ENCODE measurements at places on chromosomes 2 and 18.

- no peak for DNase-seq
Measured at GRCh38 chr2:44941551-44942234, at the start of gene SIX3. SIX3 (plus strand) TSS chr2:44941702; CDS start chr2:44942105, 403 bp downstream.

DNA sequence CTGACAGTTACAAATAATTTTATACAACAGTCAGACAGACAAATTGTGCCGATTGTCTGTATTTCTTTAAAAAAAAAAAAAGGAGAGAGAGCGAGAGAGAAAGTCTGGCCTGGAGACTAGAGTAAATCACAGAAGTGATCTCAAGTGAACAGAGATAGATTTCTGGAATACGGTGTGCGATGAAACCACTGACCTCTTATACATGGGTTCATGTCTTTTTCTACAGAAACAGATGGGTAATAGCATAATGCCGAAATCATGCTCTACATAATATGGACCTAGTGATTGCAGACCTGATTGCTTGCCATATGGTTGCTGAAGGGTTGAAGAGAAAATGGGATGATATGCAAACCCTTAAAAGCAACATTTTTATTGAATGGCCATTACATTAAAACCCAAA lies 403.3 kb upstream of the FANCL start:
- DNase-seq, result no peak

GRCh38 chr2:64454386-64455332 lies 697 bp downstream of the LGALSL start:
- no peak for DNase-seq

- no peak for DNase-seq
Measured at GRCh38 chr2:65377556-65378192, 54.7 kb downstream of the SPRED2 start.

DNA sequence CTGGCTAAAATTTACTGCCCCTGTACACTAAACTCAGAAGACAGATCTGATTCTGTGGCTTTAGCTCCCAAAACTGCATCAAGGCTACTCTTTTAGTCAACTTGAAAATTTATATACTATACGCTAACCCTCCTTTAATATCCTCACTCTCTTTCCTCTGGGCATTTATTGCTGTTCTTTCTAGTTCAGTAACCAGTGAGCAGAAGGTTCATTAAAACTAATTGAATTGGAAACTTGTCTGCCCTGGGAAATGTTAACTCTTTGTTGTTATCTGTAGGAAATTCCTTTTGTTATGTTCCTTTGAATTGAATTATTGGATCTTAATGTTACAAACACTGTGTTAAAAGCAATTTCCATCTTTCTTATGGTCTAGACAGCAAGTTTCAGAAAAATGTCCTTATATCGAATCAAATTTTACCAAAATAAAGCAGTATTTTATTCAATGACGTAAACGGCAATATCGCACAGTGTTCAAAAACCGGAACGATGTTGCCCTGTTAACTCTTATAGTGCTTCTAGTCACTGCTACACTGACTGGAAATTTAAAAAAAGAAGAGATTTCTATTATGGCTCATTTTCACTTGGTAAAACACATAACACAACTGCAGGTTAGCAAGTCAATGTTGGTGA lies 168.3 kb downstream of the NR4A2 start:
- DNase-seq, result no peak

GRCh38 chr2:215845839-215846586 lies 167.3 kb downstream of the MREG start:
- no peak for DNase-seq

DNA sequence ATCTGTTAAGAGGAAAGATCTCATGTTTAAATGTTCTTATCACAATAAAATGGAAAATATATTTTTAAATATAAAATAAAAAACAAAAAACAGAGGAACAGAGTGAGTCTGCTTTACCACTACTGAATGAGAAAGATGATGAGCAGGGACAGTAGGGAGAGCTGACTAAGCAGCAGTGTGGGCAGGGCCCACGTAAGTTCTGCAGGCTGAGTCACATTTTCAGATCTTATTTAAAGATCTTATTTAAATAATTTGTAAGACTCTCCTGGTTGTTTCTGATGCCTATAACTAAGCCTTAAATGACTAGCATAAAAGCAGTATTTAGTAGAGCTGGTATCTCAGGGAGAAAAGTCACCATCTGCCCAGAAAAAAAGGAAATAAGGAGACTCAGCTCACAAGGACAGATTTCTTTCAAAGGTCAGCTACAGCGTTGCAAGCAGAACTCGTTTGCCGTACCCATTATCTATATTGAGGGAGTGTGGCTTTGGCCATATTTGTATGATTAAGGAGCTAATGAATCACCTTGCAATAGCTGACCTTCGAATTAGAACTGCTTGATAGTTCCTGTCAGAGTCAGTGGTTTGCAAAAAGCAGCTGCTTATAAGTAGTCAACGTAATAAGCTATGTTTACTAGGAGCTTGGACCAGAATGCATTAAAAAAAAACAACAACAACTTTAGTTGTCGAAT lies 322.1 kb upstream of the CHAC2 start:
- no peak for DNase-seq

GRCh38 chr18:35856178-35856577 lies 116.3 kb upstream of the RMP24 start:
- no peak for DNase-seq

DNA sequence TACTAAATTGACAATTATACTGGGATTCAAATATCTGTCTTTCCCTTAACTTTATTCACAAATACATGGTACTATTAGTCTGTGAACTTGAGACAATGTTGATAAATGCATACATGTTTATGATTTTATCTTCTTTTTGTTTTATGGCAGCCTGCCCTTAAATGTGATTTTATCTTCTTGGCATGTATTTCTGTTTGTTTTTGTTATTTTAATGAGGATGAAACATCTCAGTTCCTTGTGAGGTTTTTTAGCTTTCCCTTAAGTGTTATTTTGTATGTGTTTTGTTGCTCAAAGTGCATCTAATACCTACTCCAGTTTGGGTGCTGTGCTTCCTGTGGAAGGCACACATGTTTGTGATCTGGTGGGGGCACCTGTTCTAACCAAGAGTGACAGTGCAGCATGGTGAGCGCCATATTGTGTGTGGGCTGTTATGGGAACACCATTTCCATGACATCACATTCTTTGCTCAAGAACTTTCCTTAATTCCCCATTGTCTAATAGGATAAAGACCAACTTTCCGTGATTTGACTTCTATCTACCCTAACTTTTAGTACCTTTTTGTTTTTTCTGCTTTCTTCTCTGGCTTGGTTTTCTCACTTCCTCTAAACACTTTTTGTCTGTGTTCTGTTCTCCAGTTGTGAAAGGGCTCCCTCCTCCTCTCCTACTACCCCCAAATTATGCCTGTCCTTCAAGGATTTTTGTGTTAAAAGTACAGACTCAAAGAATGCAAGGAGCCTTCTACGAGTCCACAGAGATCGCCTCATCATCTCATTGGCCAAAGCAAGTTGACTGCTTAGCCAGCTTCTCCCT lies 162.1 kb upstream of the TTC39C start:
- no peak for DNase-seq

DNA sequence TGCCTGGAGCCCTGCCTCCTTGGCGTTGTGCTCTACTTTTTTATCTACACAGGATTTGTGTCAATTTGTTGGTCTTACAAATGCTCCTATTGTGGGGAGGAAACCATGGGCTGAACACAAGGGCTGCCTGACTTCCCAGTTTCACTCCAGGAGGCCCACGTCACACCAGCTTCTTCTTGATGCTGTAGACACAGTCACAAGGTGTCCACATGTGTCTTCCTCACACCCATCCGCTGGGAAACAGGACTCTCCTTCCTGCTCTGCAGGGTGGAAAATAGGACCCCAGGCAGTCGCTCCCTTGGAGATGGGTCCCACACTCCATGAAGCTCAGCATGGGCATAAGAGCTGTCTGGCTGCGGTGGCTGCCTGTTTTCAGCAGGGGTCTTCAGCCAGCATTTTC lies 468.2 kb downstream of the EPHA4 start:
- no peak for DNase-seq

GRCh38 chr2:167293943-167294775 lies 405.9 kb downstream of the XIRP2 start:
- no peak for DNase-seq

DNA sequence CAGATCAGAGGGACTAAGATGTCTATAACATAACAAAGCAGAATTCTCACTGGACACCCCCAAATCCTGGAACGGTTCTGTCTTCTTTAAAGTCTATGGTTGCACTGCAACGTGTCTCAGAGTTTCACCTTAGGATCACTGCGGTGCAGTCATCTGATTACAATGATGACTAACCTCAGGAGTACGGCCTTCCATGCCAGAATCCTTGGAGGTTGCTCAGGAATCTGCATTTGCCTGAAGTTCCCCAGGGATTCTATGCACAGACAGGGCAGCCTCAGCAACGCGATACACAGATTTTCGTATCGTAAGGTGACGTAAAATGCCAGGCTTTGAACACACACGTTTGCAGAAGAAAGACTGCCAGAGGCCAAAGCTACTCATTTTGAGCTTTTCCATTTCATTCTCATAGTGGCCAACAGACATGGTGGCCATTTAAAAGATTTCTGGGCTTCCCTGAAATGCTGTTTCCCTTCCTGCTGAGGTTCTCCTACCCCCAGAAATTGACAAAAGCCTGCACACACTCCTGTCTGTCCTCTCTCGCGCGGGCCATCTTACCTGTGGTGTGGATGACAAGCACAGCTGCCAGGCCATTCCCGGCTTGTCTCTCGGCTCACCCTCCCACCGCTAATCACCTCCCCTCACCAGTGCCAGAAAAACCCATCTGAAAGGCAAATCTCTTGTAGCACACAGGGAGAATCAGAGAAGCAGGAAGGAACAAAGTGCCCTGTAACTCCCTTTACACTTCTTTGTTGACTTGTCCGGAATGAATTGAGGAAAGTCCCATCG lies 148.8 kb downstream of the ACKR3 start:
- no peak for DNase-seq

- no peak for DNase-seq
Measured at GRCh38 chr2:100548771-100549170, 14.0 kb upstream of the PDCL3 start.

- DNase-seq, result no peak
Measured at GRCh38 chr2:170917219-170917913, 11.7 kb upstream of the GORASP2 start.

DNA sequence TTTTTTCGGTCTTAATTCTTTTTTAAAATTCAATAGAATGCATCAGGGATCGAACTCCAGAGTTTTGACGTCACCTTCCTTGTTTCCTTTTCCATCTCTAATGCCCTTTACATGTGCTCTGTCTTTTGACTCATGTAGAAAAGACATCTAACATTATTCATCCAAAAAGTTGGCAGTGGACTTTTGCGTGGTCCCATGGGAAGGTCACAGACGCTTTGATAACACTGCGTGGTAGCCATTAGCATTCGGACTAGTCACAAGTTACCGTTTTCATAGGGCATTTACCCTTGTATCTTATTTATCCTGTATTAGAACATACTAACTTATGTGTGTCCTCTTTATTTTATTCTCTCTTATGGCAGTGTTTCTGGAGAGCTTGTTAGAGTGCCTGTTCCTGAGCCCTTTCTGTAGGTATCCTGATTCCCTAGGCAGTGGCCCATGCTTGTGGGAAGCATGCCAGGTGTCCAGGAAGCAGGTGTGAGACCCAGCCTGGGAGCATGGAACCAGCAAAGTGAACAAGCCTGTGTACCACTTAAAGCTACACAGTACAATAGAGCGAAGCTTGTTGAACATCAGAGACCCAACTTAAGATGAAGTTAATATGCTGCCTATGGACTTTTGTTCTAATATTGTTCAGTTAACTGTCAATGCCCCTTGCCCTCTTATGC lies 73.6 kb upstream of the RBM44 start:
- DNase-seq, result no peak

- no peak for DNase-seq
Measured at GRCh38 chr2:82814146-82814545, 1644.9 kb downstream of the SUCLG1 start.

DNA sequence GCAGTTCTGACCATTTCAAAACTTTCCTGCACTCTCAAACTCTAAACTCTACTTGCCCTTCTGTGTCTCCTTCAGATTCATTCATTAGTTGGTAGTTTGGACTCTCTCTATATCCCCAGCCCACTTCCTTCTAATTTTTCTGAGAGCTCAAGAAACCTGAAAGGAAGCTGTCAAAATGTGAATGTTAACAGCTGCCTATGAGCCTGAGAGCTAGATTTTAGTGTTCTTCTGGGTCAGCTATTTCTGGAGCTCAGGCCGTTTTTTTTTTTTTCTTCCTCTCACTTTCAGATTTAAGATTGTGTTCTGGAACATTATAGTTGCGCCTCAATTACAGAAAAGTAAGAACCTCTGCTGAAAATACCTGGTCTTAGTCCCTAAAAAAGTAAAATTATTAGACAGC lies 73.1 kb downstream of the RTN4 start:
- DNase-seq, result no peak

DNA sequence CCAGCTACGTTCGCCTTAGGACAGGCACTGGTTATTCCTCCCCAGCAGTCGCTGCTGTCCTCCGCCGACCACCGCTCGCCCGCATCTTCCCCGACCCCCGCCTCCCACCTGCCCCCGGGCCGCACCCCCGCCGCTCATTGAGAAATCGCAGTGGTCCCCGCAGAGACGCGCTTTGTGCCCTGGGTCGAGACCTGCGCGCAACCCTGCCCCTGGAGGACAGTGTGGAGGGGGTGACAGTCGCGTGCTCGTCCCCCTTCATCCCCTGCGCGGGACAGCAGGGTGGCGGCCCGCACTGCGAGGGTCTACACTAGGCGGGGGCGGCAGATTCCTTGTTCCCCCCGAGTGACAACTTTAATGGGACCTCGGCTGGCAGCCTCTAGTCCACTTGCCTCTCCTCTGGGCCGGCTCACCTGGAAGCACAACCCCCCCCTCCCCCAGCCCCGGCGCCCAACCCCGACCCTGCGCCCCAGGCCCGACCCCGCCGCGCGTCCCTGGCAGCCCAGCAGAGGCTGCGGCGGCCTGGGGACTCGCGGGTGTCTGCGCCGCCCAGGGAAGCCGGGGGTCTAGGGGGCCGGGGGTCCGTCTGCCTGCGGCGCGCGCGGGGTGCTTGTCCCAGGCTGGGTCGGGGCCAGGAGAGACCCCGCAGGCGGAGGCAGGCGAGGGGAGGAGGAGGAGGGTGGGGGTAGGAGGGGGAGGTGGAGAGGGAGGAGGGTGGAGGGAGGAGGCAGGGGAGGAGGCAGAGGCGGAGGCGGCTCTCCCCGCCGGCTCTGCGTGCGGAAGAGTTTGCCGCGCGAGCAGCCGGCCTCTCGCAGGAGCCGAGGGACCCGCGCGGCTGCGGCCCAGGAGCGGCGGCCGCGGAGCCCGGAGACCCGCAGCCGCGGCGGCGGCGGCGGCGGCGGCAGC lies at the start of gene NPAS2:
NPAS2 (plus strand) TSS at position 770 of the 903 bp plus-strand sequence. CDS start 84,616 bp downstream, outside the sequence.
- DNase-seq, result no peak
